Upper lobe of left lung (tissue), 6 donors: ENCODE measurements at places on chromosomes 2 and 18.

DNA sequence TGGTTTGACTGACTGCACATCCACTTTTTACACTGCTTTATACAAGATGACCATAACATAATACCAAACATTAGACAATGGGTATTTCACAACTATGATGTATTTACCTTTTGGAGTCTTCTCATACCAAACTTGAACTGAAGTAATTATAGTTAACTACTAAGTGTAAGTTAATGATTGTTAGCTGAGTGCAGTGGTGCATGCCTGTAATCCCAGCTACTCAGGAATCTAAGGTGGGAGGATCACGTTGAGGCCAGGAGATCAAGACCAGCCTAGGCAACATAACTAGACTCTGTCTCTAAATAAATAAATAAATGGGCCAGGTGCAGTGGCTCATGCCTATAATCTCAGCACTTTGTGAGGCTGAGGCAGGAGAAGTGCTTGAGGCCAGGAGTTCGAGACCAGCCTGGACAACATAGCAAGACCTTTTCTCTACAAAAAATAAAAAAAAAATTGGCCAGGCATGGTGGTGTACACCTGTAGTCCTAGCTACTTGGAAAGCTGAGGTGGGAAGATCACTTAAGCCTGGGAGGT is 44.9 kb upstream of the ORC2 start:
- no peak overlapping the region for H3K4me3 ChIP-seq
- DNase-seq = no peak
- no peaks in the 10 kb centered on the region for H3K27me3 ChIP-seq
- H3K4me1 ChIP-seq = no peaks in the 10 kb centered on the region

GRCh38 chr2:138703242-138703641 is 76.9 kb downstream of the NXPH2 start:
- no peak for DNase-seq
- no peak overlapping the region for H3K27ac ChIP-seq
- no peaks in the 10 kb centered on the region for H3K27me3 ChIP-seq
- H3K36me3 ChIP-seq = no peaks in the 10 kb centered on the region

DNA sequence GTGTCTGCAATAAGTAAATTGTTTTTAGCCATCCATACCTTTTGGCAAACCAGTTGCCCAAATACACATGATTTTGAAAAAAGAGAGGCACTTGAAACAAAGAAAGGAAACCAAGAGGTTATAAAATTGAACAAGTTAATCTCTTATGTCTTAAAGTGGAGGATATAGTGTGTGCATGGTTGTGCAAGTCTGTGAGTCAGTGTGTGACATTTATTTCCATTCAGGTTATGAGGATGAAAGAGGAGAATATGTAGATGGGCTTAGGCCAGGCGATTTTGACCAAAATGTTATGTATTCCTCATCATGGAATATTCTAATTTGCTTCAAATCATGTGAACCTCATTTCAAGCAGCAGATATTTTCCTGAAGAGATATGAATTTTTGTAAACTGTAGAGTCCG is 123.3 kb downstream of the SETBP1 start:
- H3K27me3 ChIP-seq = no peaks in the 10 kb centered on the region
- H3K36me3 ChIP-seq = no peaks in the 10 kb centered on the region
- peak overlapping the region; percentile 22 for H3K27ac ChIP-seq
- H3K4me1 ChIP-seq = no peaks in the 10 kb centered on the region
- no peak for DNase-seq

GRCh38 chr18:1047406-1047805 is 142.7 kb downstream of the ADCYAP1 start:
- no peak overlapping the region for H3K27ac ChIP-seq
- H3K36me3 ChIP-seq = no peaks in the 10 kb centered on the region
- H3K4me1 ChIP-seq = no peaks in the 10 kb centered on the region
- H3K4me3 ChIP-seq = no peak overlapping the region
- no peak for DNase-seq
- H3K27me3 ChIP-seq = no peaks in the 10 kb centered on the region

DNA sequence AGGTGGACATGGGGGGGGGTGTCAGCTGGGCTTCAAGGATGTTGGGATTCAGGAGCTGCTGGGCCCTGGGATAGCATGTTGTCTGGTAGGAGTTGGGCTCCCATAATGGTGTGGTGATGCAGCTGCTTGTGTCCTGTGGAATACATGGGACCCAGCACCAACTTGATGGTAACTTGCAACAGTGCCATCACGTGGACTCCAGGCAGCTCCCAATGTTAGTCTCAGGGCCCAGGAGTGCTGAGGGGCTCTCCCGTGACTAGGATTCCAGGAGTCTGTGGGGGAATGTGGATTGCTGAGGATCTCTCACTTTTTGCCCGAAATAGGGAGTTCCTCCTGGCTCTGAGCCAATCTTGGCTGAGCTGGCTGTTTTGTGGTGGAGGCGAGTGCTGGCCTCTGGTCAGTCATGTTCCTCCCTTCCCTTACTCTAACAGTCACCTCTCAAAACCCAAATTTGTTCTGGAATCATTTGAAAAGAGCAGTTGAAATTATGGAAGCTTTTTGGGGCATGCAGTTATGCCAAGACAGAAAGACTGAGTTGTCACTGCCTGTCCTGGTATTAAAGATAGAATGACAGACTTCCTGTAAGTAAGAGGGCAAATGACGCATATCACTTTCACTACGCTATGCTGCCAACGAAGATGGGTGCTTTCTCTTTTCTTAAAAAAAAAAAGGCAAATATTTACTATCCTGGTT is 607.1 kb downstream of the ADCYAP1 start:
- no peak overlapping the region for H3K27ac ChIP-seq
- no peaks in the 10 kb centered on the region for H3K36me3 ChIP-seq
- no peak for DNase-seq
- H3K4me1 ChIP-seq = no peaks in the 10 kb centered on the region
- no peak overlapping the region for H3K4me3 ChIP-seq
- no peaks in the 10 kb centered on the region for H3K27me3 ChIP-seq

GRCh38 chr2:174023591-174024523 is 58.7 kb upstream of the SP3 start:
- peak; percentile 67 for DNase-seq
- no peaks in the 10 kb centered on the region for H3K27me3 ChIP-seq
- H3K4me3 ChIP-seq = no peak overlapping the region
- H3K27ac ChIP-seq = peak overlapping the region; percentile 76

GRCh38 chr2:29000956-29001355 is 19.9 kb downstream of the TOGARAM2 start:
- DNase-seq = peak; percentile 32
- no peaks in the 10 kb centered on the region for H3K27me3 ChIP-seq
- peak overlapping the region; percentile 53 for H3K27ac ChIP-seq
- H3K4me3 ChIP-seq = no peak overlapping the region
- H3K36me3 ChIP-seq = no peaks in the 10 kb centered on the region

DNA sequence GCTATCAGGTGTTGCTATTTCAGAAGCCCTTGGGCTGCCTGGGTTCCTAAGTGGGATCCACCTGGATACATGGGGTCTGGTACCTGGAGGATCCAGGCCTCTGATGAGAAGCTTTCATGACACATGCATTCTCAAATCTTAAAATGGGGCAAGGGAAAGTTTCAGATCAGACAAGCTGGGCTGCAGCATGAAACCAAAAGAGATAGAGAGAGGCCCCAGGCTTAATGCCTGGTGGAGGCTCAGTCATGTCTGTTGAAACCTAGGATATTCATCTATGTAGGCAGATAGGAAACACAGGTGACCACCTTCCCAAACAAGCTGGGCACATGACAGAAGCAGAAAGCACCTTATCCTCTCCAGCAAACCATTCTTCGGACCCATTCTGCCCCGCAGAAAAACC is 18.8 kb upstream of the PLB1 start:
- H3K27me3 ChIP-seq = no peaks in the 10 kb centered on the region
- H3K4me1 ChIP-seq = no peaks in the 10 kb centered on the region
- H3K36me3 ChIP-seq = no peaks in the 10 kb centered on the region
- no peak for DNase-seq
- H3K27ac ChIP-seq = no peak overlapping the region

GRCh38 chr18:9606039-9606438 is 8.3 kb downstream of the PPP4R1 start:
- H3K4me1 ChIP-seq = peaks cover 10% of the 10 kb centered on the region
- peaks cover 4% of the 10 kb centered on the region for H3K36me3 ChIP-seq
- no peak overlapping the region for H3K4me3 ChIP-seq
- no peak overlapping the region for H3K27ac ChIP-seq
- DNase-seq = no peak

GRCh38 chr2:240168041-240168440 is 27.6 kb upstream of the OTOS start:
- H3K27ac ChIP-seq = no peak overlapping the region
- DNase-seq = no peak
- no peak overlapping the region for H3K4me3 ChIP-seq
- no peaks in the 10 kb centered on the region for H3K27me3 ChIP-seq
- no peaks in the 10 kb centered on the region for H3K36me3 ChIP-seq
- H3K4me1 ChIP-seq = no peaks in the 10 kb centered on the region

DNA sequence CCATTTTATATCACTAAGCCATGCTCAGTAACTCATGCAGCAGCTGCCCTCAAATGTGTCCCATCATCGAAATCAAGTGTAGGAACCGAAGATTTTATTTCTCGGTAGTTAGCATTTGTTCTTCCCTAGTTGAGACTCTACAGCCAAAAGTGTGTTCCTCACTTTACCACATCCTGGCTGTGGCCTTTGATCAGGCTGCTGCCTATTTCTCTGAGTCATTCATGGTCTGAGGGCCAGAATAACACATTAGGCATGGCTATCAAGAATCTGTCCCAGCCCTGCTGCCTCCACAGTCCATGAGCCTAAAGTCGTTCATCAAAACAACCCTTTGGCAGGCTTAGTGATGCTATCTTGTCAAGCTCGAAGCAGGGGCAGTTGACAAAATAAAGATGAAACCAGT is 300.1 kb downstream of the TDRD15 start:
- no peaks in the 10 kb centered on the region for H3K27me3 ChIP-seq
- no peaks in the 10 kb centered on the region for H3K36me3 ChIP-seq
- DNase-seq = no peak
- H3K27ac ChIP-seq = no peak overlapping the region
- H3K4me1 ChIP-seq = no peaks in the 10 kb centered on the region
- no peak overlapping the region for H3K4me3 ChIP-seq

- H3K36me3 ChIP-seq = no peaks in the 10 kb centered on the region
- no peaks in the 10 kb centered on the region for H3K27me3 ChIP-seq
- H3K4me3 ChIP-seq = no peak overlapping the region
- H3K27ac ChIP-seq = peak overlapping the region; percentile 39
- peaks cover 36% of the 10 kb centered on the region for H3K4me1 ChIP-seq
Observed at GRCh38 chr2:191166756-191167445, 16.1 kb upstream of the STAT4 start.

DNA sequence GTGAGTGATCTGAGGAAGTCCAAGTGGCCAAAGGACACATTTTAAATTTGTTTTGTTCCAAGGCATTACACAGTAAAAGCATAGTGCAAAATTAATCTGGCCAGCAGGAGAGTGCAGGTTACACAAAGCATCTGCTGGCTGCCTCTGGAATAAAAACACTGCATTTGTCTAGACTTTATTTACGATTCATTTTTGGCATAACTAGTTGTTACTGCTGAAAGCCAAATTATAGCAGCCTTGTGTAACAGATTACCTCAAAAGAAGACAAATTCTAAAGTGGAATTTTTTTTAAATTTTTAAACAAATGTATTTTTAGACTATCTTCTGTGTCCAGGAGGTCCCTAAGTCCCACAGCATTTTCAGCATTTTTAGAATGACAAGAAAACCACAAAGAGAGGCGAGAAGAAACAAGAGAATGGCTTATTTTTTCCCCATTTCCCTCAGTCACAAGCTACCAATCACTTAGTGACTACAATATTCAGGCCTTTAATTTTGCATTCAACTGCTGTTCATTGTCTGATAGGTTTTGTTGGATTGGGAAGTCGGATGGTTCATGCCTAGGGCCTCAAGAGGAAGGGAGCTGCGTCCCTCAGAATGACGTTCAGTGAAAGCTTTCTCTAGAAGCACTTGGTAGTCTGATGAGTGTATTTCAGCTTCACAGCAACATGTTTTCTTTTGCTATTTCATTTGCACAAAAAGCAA is 46.0 kb downstream of the TMEFF2 start:
- H3K36me3 ChIP-seq = no peaks in the 10 kb centered on the region
- H3K27me3 ChIP-seq = no peaks in the 10 kb centered on the region
- DNase-seq = no peak
- H3K4me3 ChIP-seq = no peak overlapping the region

- H3K36me3 ChIP-seq = no peaks in the 10 kb centered on the region
- H3K27ac ChIP-seq = no peak overlapping the region
- no peak for DNase-seq
- no peaks in the 10 kb centered on the region for H3K27me3 ChIP-seq
- H3K4me3 ChIP-seq = no peak overlapping the region
Observed at GRCh38 chr18:36337679-36338402, 40.3 kb downstream of the FHOD3 start.

- no peaks in the 10 kb centered on the region for H3K36me3 ChIP-seq
- no peak overlapping the region for H3K4me3 ChIP-seq
- no peaks in the 10 kb centered on the region for H3K4me1 ChIP-seq
- H3K27me3 ChIP-seq = no peaks in the 10 kb centered on the region
- H3K27ac ChIP-seq = no peak overlapping the region
- no peak for DNase-seq
Observed at GRCh38 chr2:164498836-164499235, 122.4 kb downstream of the GRB14 start.

DNA sequence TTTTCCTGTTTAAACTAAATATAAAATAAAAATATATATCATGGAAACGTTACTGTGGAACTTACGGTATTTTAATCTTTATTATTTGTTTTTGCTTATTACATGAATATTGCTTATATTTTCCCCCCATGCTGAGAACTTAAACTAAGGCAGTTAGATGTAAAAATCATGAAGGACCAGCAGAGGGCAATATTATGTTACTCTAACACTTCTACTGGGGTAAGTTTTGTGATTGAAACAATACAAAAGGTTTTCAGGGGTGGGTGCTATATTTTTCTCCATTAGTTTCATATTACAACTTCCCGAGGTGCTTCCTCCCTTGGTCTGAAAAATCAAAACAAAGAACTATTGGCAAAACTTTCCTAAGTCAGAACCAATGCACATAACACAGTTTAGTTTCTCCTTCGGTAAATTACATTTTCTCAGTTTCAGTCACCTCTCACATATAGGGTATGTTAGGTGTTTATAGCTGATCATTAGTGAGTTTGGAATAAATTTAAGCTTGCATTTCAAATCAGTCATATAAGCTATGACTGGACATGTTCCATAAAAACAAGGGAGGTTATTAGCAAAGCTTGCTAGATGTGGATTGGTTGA is 54.8 kb downstream of the ZNF407 start:
- no peak for DNase-seq
- H3K4me3 ChIP-seq = no peak overlapping the region
- H3K27me3 ChIP-seq = no peaks in the 10 kb centered on the region
- H3K36me3 ChIP-seq = peaks cover 3% of the 10 kb centered on the region

GRCh38 chr2:101120124-101120996 is 30.8 kb downstream of the TBC1D8 start:
- no peaks in the 10 kb centered on the region for H3K27me3 ChIP-seq
- H3K27ac ChIP-seq = peak overlapping the region; percentile 90
- no peaks in the 10 kb centered on the region for H3K36me3 ChIP-seq
- H3K4me1 ChIP-seq = peaks cover 56% of the 10 kb centered on the region
- DNase-seq = no peak

DNA sequence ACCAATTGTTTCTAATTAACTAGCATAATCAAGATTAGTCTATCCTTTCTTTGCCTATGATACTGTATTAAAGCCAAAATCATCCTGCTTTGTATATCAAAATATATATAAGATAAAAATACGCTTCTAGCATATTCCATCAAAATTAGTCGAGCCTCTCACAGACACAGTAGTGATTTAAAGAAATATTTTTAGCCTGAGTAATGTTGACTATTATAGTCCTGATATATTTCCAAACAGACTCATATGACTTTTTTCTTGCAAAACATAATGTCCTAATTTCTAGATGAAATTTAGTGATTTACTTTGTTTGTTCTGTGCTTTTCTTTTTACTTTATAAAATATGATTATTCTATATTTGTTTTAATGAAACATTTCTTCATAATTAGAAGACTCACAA is 30.9 kb downstream of the FAP start:
- H3K27ac ChIP-seq = no peak overlapping the region
- no peaks in the 10 kb centered on the region for H3K4me1 ChIP-seq
- no peak overlapping the region for H3K4me3 ChIP-seq
- H3K27me3 ChIP-seq = no peaks in the 10 kb centered on the region
